CD4-positive, CD25-positive, alpha-beta regulatory T cell (primary cell): ENCODE measurements at places on chromosomes 2 and 18. TPM values are rescaled to one million over a fixed set of nuclear protein-coding genes. Genes with fewer than 3 reads are reported as not detected.
A peak's percentile ranks its signal among the peaks of the same experiment; 100 is the strongest.

VAMP5 gene
- polyA plus RNA-seq = 215 TPM

ADRA2B gene
- polyA plus RNA-seq = not detected

VAMP8 gene
- polyA plus RNA-seq = 484 TPM

TCF7L1 gene
- polyA plus RNA-seq = 0.07 TPM

SERPINB2 gene
- not detected for polyA plus RNA-seq

ACOXL gene
- polyA plus RNA-seq = not detected

C2orf15 gene
- polyA plus RNA-seq = 2.1 TPM

- H3K4me1 ChIP-seq = no peaks in the 10 kb centered on the region
- no peak for DNase-seq
- H3K4me3 ChIP-seq = no peak overlapping the region
- no peak overlapping the region for H3K27ac ChIP-seq
Observed at GRCh38 chr2:28161466-28161865, 231.2 kb upstream of the FOSL2 start.

DNA sequence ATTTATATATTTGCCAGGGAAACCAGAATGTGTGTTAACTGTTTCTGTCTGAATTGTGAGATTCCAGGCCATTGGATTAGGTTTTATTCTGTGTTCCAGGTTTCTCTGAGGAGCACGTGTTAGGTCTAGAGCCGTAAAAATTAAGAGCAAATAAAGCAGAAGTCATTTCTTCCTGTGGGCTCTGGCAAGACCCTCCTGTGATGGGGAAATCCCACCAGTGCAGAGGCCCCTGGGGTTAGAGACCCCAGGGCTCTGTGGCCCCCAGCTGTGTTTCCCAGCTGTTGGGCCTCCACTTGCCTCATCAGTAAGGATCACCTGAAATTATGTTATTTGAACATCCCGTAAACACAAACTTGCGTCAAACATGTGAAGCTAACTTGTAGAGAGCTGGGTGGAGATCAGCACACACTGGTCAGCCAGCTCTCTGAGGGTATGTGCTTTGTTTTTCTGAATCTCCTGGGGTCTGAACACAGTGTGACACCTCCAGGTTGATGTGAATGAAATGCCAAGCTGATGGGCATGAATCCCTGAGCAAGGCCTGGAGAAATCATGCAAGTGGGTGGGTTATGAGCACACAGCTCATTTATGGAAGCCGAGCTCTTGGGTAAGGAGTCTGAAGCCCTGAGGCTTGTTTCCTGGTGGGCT is 50.3 kb downstream of the HK2 start:
- DNase-seq = no peak
- no peaks in the 10 kb centered on the region for H3K4me1 ChIP-seq
- H3K27ac ChIP-seq = no peak overlapping the region
- H3K36me3 ChIP-seq = peaks cover 76% of the 10 kb centered on the region

DNA sequence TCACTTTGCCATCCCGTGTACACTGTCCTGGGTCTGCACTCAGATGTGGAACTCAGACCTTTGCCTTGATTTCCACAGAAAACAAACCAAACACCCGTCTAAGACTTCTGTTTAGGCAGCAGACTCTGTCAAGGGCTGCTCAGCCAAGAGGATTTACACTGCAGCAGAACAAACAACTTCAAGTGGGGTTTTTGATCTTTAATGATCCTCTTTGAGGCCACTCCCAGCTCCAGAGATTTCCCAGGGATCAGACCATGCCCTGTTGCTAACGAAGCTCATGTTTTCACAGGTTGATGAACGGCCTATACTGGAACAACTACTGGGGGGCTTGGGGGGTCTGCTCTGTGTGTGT is 52.5 kb upstream of the LGALSL start:
- no peaks in the 10 kb centered on the region for H3K36me3 ChIP-seq
- peaks cover 2% of the 10 kb centered on the region for H3K27me3 ChIP-seq
- no peak for DNase-seq

GRCh38 chr2:63871864-63872263 is 30.2 kb downstream of the UGP2 start:
- no peak overlapping the region for H3K27ac ChIP-seq
- peaks cover 4% of the 10 kb centered on the region for H3K4me1 ChIP-seq
- H3K36me3 ChIP-seq = peaks cover 46% of the 10 kb centered on the region
- no peaks in the 10 kb centered on the region for H3K27me3 ChIP-seq
- no peak for DNase-seq
- no peak overlapping the region for H3K4me3 ChIP-seq

- no peaks in the 10 kb centered on the region for H3K27me3 ChIP-seq
- no peak for DNase-seq
- H3K36me3 ChIP-seq = no peaks in the 10 kb centered on the region
- no peak overlapping the region for H3K4me3 ChIP-seq
Observed at GRCh38 chr2:117123362-117123761, 691.1 kb upstream of the DDX18 start.

- H3K36me3 ChIP-seq = no peaks in the 10 kb centered on the region
- H3K27ac ChIP-seq = no peak overlapping the region
- H3K4me3 ChIP-seq = no peak overlapping the region
- no peak for DNase-seq
- H3K27me3 ChIP-seq = no peaks in the 10 kb centered on the region
Observed at GRCh38 chr18:49031511-49032188, 80.9 kb upstream of the SMAD7 start.

- H3K4me3 ChIP-seq = no peak overlapping the region
- no peaks in the 10 kb centered on the region for H3K36me3 ChIP-seq
- H3K4me1 ChIP-seq = no peaks in the 10 kb centered on the region
- H3K27ac ChIP-seq = no peak overlapping the region
Observed at GRCh38 chr2:100793982-100794381, 26.0 kb upstream of the NPAS2 start.

- no peaks in the 10 kb centered on the region for H3K36me3 ChIP-seq
- no peaks in the 10 kb centered on the region for H3K4me1 ChIP-seq
- no peaks in the 10 kb centered on the region for H3K27me3 ChIP-seq
- no peak for DNase-seq
- H3K4me3 ChIP-seq = no peak overlapping the region
- H3K27ac ChIP-seq = no peak overlapping the region
Observed at GRCh38 chr2:163077241-163077640, 238.7 kb upstream of the KCNH7 start.

DNA sequence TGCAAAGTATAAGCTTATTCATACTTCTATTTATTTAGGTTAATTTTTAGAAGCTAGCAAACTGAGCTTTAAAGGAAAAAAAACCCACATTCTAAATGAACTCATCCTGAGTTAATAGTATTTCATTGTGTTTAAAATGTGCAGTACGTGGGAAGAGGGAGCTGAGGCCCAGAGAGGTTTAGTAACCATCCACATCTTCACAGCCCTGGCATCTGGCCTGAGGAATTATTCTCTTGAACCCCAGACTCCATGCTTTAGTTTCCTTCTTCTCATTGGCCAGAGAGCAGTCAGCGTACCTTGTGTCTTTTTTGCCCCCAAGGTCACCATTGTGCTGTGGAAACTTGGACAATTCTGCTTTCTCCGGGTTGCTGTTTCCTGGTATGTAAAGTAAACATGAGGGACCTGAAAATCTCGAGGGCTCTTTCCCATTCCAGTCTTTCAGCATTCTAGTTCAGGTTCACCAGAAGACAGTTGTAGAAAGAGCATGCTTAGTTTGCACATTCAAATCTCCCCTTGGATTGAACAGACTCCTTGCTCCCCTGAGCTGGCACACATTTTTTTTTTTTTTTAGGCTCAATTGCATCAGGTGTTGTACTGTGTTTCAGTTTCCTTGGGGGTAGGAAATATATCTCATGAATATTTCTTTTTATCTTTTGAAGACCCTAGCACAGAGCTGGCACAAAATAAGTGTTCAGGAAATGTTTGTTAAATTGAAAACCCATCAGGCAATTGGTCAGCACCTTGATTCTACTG is 81.4 kb downstream of the MYCN start:
- H3K36me3 ChIP-seq = no peaks in the 10 kb centered on the region
- no peak overlapping the region for H3K27ac ChIP-seq
- no peak overlapping the region for H3K4me3 ChIP-seq
- no peak for DNase-seq

GRCh38 chr2:179031731-179032408 is 18.1 kb downstream of the CCDC141 start:
- H3K4me1 ChIP-seq = peaks cover 43% of the 10 kb centered on the region
- H3K36me3 ChIP-seq = peaks cover 3% of the 10 kb centered on the region
- H3K27ac ChIP-seq = peak overlapping the region; percentile 94
- H3K27me3 ChIP-seq = no peaks in the 10 kb centered on the region

- H3K27ac ChIP-seq = no peak overlapping the region
- no peak for DNase-seq
- no peak overlapping the region for H3K4me3 ChIP-seq
- H3K27me3 ChIP-seq = no peaks in the 10 kb centered on the region
- H3K36me3 ChIP-seq = peaks cover 25% of the 10 kb centered on the region
- no peaks in the 10 kb centered on the region for H3K4me1 ChIP-seq
Observed at GRCh38 chr18:79924814-79925731, 26.4 kb downstream of the SLC66A2 start.

- no peak for DNase-seq
- H3K4me1 ChIP-seq = no peaks in the 10 kb centered on the region
- no peak overlapping the region for H3K4me3 ChIP-seq
- no peak overlapping the region for H3K27ac ChIP-seq
- H3K27me3 ChIP-seq = no peaks in the 10 kb centered on the region
Observed at GRCh38 chr2:152823905-152824304, 105.5 kb downstream of the ARL6IP6 start.

DNA sequence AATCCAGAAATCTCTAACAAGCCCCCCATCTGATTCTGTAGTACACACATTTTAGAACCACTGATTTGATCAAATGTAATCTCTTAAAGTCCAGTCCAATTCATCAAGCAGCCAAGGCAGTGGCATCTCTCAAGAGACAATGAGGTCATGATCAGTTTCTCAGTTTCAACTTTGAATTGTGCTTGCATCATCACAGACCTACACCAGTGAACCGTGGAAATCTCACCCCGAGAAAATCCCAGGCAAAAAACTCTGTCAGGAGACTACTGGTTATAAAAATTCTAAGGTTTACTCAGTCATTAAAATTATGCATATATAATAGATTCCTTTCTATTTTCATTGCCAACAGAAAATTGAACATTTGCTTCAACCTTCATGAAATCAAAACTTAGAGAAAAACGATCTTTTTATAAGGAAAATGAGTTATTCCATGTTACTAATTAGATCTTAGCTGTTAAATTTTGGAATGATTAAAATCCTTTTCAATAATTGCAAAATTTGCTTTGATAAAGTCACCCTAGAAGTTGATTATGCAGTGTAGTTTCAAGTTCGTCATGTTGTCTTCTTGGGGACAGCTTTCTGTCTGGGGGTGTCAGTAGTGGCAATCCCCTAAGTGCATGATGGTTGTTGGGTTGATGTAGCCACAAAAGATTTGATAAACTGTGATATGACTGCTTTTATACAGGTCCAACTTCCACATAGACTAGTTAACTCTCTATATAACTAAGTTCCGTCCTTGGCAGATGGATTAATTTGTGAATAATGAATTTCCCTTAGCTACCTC is 235.0 kb downstream of the CAMKMT start:
- no peak for DNase-seq
- no peak overlapping the region for H3K4me3 ChIP-seq
- H3K4me1 ChIP-seq = no peaks in the 10 kb centered on the region
- H3K27ac ChIP-seq = no peak overlapping the region

- H3K27ac ChIP-seq = no peak overlapping the region
- H3K36me3 ChIP-seq = no peaks in the 10 kb centered on the region
- H3K27me3 ChIP-seq = no peaks in the 10 kb centered on the region
- H3K4me1 ChIP-seq = no peaks in the 10 kb centered on the region
- no peak for DNase-seq
Observed at GRCh38 chr2:162458240-162458639, 114.3 kb downstream of the GCA start.

DNA sequence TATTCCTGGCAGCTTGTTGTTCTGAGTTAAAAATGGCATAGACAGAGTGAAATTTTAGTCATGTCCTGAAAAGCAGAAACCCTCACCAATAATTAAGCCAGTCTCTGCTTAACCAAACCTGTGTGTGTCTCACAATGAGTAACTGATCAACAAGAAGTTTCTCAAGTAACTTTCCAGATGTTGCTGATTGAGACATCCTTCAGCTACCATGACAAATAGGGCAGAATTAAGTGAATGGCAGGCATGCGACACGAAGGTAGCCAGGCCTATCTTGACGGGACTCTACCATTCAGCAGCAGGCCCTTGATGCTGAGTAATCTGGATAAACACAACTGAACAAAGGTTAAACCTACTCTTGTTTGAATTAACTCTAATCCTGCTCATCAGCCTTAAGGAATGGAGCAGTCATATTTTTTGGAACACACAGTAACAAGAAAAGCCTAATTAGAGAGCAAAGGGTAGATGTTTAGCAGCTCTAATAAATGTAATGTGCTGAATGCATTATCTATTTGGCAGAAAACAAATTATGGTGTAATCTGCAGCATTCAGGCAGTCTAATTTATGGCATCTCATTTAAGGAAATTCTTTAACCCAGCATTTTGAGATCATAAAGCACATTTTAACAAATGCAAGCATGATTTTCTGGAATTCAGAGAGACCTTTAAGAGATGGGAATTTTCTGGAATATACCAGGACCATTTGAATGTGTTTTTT is 159.5 kb upstream of the EPHA4 start:
- no peaks in the 10 kb centered on the region for H3K27me3 ChIP-seq
- H3K36me3 ChIP-seq = no peaks in the 10 kb centered on the region
- DNase-seq = no peak
- no peak overlapping the region for H3K27ac ChIP-seq

GRCh38 chr2:15799432-15799827 is 140.9 kb upstream of the MYCN start:
- no peaks in the 10 kb centered on the region for H3K36me3 ChIP-seq
- H3K4me3 ChIP-seq = no peak overlapping the region
- no peak for DNase-seq

- peaks cover 37% of the 10 kb centered on the region for H3K36me3 ChIP-seq
- DNase-seq = no peak
- no peak overlapping the region for H3K4me3 ChIP-seq
- H3K27me3 ChIP-seq = no peaks in the 10 kb centered on the region
- H3K27ac ChIP-seq = no peak overlapping the region
Observed at GRCh38 chr2:238030422-238031155, 30.2 kb upstream of the SCLY start.

GRCh38 chr2:188983427-188984064 is 9.4 kb downstream of the COL3A1 start:
- H3K27me3 ChIP-seq = no peaks in the 10 kb centered on the region
- DNase-seq = no peak
- H3K4me3 ChIP-seq = no peak overlapping the region
- H3K4me1 ChIP-seq = no peaks in the 10 kb centered on the region
- no peaks in the 10 kb centered on the region for H3K36me3 ChIP-seq
- no peak overlapping the region for H3K27ac ChIP-seq

DNA sequence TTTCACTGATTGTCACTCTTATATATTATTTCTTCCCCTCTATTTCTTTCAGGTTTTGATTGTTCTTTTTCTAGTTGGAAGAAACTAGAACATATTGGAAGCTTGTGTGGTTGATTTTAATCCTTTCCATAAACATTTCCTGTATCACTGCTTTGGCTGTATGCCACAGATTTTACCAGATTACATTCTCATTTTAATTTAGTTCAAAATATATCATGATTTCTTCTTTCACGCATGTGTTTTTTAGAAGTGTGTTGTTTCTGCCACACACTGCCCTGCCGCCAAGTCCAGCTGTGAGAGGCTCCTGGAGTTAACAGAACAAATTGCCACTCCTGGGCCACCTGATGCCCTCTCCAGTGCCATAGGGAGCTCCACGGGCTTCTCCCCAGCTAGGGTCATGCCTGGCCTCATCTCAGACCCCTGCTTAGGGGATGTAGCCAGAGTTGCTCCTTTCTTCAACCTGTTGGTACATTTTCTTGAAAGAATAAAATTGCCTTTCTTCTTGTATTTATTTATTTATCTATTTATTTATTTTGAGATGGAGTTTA is 206.2 kb upstream of the COPS8 start:
- no peaks in the 10 kb centered on the region for H3K4me1 ChIP-seq
- peaks cover 1% of the 10 kb centered on the region for H3K27me3 ChIP-seq
- no peak overlapping the region for H3K27ac ChIP-seq
- no peak for DNase-seq
- no peaks in the 10 kb centered on the region for H3K36me3 ChIP-seq
- H3K4me3 ChIP-seq = no peak overlapping the region
